SJSA1 (cell line): ENCODE measurements at places on chromosomes 5 and 9. TPM values are rescaled to one million over a fixed set of nuclear protein-coding genes. Genes with fewer than 3 reads are reported as not detected.

KCNMB1 gene
- total RNA-seq = 0.44 and 1.00 TPM in 2 replicates

- no peak for DNase-seq
- no peak overlapping the region for H3K27ac ChIP-seq
- peaks cover 13% of the 10 kb centered on the region for H3K4me1 ChIP-seq
- H3K4me3 ChIP-seq = no peak overlapping the region
Measured at GRCh38 chr9:133945977-133946753, 46.0 kb downstream of the VAV2 start.

SPARC gene
- total RNA-seq = 2,833 and 2,882 TPM in 2 replicates

DNA sequence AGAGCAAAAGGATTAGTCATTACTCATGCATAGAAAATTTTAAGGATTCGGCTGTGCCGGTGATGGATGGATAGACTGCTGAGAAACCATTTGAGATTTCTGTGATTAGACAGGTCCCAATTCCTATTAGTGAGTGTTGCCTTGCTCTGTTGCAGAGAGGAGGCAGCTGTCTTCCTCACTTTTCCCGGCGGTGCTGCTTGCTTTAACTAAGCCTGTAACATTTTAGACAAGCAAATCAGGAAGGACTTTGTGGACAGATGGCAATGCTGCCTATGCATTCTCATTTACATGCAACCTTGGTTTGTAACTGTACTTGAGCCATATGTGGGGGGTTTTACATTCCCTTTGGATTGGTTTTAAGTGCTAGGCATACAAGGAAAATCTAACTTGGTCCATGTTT lies 1176.3 kb downstream of the CDH18 start:
- no peaks in the 10 kb centered on the region for H3K36me3 ChIP-seq
- no peak for DNase-seq
- H3K4me1 ChIP-seq = peaks cover 3% of the 10 kb centered on the region; the same call in 1 of the 2 replicates
- no peak overlapping the region for H3K27ac ChIP-seq
- no peak overlapping the region for H3K4me3 ChIP-seq
